ENCODE measurements at places on chromosomes 12 and 14.

- no peak for DNase-seq
Observed at GRCh38 chr12:132040906-132041606, 91.3 kb downstream of the EP400 start.

DNA sequence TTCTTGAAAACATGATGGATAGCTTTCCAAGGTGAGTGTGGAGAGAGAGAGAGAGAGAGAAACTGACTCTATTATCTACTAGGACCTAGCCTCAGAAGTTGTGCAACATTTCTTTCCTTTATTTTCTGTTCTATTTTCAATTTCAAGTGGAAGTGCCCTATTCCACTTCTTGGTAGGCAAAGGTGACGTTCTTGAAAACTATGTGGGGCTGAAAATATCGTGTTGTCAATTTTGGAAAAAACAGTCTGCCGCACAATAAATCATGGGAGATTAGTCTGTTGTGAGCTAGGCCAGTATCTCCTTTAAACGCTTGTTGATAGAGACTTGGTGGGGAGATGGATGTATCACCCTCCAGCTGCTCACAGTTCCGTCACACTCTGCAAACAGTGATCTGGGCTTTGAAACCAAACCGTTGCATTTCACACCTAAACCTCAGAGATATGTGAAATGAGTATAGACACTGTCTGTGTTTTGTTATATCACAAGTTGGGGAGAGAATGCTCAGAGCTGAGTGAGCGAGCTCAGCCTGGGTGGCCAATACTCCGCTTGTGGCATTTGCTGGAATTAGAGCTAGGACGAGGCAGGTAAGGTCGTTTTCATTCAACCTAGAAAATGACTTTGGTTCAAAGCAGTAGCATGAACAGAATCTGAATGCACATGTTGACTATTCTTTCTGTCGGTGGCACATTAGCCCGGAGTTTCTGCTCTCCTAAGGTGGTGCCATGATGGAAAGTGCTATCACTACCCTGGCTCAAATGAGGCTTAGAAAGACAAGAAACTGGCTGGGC lies 75.1 kb upstream of the ST8SIA1 start:
- DNase-seq, result no peak

- no peak for DNase-seq
Observed at GRCh38 chr14:74309125-74310022, 6.6 kb upstream of the ABCD4 start.

- DNase-seq, result peak; percentile 18
Observed at GRCh38 chr12:70919597-70920035, 922 bp downstream of the PTPRR start.

DNA sequence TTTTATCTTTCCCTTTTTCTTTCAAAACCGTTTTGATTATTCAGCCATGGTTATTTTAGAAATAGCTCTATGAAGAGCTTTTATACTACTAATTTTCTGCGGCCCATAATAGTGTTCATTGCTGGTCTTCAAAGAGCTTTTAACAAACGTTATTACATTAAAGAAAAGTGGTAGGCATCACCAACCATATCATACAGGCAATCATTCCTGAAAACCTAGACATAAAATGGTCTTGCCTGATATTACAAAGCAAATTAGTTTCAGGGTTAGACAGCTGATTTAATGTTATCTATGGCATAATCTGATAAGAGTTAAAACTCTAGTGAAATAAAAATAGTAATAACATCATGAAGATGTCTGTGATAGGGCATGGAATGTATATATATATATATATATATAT lies 89.7 kb upstream of the CNTN1 start:
- DNase-seq, result no peak

DNA sequence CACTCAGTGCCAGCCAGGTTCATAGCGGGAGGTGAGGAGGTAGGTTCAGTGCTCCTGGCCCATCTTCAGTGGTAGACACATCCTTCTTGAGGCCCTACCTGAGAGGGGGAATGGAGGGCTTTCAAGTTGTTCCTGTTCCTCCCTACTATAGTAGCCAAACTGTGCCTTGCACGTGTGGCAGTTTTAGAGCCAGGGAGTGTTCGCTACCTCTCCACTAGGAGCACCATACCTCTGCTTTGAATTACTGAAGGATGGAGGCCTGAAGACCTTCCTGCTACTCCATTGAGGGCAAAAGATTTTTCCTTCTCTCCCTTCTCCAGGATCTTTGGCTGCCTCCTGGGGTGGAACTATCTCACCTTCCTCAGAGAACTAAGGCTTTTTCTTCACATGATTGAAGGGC lies 5.9 kb upstream of the ALG10 start:
- no peak for DNase-seq

- DNase-seq, result no peak
Observed at GRCh38 chr12:86179855-86180254, 76.3 kb downstream of the MGAT4C start.

GRCh38 chr12:46237371-46238045 lies 31.3 kb downstream of the SLC38A1 start:
- no peak for DNase-seq

- no peak for DNase-seq
Observed at GRCh38 chr14:52111583-52111982, 42.7 kb upstream of the NID2 start.

DNA sequence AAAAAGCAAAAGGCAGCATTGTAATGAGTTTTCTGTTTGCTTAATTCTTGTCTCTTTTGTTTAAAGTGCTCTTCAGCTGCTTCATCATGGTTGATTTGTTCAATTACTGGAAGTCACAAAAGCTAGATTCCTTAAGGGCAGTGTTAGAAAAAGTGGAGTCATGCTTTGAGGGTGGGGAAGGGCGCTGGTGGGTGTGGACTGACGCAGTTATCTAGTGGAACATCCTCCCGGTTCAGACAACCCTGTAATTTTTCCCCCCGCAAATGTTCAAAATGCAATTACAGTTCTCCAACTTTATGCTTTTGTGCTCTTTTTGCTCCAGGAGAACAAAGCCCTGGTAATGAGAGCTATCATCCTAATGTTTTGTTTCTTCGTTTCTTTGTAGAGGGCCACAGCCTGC lies 2.1 kb downstream of the AKAP6 start:
- no peak for DNase-seq

DNA sequence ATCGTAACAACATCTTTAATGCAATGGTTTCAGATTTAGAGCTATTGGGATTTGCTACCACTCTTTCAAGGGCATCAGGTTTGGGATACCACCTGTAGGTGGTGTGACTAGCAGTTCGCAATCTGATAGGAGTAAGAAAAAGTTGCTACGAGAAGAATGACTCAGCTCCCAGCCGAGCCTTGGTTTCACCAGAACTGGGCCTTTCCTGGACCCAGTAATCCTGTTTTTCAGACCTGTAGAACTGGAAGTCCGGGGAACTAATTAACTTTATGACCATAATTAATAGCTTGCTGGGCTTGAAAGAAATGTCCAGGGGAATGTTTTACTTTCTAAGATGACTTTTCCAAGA lies 770 bp downstream of the ABHD4 start:
- DNase-seq, result no peak

- no peak for DNase-seq
Observed at GRCh38 chr12:116390401-116391335, 113.2 kb upstream of the MED13L start.

DNA sequence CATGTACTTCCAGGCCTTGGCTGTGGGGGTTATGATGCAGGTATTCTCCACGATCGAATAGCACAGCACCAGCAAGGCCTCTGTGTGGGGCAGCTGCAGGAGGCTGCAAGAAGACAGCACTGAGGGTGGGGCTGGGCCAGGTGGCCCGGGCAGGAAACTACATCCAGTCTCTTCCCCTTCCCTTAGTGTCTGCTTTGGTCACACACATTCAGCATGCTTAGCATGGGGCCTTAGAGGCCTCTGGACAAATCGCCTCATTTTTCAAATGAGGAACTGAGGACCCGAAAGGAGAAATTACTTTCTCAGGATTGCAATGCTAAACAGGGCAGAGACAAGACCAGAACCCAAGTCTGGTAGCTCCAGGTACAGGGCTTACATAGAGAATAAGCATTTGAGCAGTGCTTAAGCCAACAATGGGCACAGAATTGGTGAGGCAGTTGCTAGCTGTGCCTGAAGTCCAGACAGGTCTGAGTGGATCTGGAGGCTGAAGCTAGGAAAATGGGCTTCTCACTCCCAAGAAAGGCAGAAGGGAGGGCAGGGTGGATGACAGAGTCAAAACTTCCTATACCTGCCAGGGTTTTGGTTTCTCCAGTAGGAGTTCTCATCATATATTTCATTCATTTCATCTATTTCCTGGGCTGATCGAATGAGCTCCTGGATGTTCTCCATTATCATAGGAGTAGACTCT lies 3.5 kb downstream of the ACRBP start:
- DNase-seq, result no peak

DNA sequence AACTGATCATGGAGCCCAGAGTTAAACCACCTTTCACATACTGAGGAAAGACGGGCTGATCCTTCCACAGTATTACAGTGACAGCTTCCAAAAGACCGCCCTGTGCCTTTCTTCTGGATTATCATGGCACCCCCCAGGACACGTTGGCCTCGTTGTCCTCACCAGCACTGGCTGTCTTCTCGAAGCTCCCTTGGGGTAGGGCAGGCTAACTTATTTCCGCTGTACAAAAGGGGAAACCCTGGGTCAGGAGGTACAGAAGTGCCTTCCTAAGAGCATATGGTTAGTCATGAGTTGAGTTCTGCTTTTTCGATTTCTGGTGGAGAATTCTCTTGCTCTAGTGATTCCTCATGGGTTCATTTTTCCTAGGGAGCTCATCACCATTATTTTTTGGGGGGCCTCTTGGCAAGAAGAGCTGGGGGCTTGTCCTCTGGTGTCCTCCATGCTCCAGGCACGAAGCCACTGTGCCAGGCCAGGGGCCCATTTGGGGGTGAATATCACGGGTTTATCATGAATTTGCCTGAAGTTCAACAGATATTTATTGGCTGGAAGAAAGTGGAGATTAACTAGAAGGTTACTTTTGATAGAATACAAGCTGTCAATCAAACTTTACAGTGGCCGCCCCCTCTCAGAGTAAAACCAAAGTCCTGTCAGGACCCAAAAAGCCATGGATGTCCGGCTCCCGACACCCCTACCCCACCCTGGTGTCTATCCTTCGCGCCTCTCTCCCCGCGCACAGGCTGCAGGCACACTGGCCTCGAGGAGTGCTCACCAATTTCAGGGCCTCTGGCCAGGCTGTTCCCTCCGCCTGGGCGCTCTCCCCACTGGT lies 8.8 kb upstream of the TRAF3 start:
- DNase-seq, result no peak

DNA sequence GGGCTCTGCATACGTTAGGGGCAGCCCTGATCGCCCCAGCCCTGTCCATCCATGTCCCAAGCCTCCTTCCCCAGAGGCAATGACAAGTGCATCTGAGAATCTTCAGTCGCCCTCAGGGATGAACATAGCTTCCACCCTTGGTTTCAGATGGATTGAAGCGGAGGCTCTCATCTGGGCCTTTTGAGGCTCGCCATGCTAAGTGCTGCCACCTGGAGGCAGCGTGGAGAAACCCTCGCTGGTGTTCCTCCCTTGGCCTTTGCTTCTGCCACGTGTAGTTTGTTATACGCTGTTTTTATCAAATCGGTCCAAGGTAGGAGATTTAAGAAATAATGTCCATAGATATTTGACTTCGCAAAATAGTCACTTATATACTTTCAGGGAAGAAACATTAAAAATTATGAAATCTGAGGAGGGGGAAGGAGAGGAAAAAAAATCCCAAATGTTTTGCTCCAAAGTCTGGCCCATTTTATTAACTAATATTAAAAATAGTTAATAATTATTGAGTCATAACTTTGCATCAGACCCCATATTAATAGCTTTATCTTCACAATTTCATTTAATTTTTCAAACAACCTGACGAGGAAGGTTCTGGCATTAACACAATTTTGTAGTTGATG lies 28.8 kb upstream of the LRRC10 start:
- peak; percentile 76 for DNase-seq

DNA sequence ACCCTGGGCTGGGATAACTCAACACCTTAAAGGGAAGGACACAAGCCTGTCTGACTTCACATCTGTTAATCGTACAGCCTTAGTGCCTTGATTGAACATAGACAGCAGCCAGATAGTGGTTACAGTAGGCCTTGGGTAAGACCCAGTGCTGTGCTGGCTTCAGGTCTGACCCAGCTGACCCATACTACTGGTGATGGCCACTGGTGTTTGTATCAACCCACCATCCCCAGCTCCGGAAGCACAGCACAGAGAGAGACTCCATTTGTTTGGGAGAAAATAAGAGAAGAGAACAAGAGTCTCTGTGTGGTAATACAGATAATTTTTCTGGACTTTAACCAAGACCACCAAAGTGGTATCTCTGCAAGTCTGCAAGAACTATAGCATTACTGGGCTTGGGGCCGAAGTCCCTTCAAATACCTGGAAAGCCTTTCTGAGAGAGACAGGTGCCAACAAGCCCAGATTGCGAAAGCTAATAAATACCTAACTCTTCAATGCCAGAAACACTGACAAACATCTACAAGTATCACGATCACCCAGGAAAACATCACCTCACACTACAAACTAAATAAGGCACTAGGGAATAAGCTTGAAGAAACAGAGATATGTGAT lies 330.1 kb upstream of the GARIN2 start:
- no peak for DNase-seq

GRCh38 chr12:10191865-10192264 lies 13.0 kb downstream of the TMEM52B start:
- DNase-seq, result no peak

GRCh38 chr14:75875958-75876357 lies 105.8 kb downstream of the TGFB3 start:
- DNase-seq, result no peak

DNA sequence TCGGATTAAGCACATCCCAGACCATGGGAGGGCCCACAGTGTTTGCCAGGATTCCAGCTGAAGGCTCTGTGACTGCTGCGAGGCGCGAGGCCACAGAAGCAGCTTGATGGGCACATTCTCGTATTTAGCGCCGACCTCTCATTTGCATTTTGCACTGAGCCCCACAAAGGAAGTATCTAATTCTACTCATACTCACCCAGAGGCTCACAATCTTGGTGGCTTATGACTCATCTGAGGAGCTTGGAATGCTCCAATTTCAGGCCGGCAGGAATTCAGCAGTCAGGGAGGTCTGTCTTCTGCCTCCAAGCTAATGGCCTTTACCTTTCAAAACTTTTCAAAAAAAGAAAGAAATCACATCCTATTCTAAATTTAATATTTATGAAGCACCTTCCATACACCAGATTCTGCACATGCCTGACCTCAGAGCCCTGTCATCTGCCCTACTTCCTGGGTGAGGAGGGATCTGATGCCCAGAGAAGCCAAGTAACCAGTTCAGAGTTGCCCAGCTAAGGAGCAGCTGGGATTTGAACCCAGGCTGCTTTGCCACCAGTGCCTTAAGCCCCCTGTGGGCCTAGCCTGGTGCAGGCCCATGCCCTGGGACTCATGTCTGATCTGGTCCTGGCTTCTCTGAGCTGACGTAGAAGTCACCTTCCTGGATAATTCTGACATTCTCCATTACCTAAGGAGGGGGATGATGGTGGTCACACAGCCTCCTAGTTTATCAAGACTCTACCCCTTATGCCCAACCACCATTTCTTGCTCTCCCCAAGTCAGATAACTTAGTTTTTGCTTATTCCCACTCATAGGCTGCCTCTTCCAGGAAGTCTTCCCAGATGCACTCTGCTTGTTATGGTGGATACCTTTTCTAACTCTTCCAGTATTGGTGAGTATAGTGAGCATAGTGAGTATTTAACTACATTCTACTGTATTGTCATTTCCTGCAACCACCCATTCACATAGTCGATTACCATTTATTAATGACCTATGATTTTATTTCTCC lies 198.9 kb downstream of the RBM19 start:
- DNase-seq, result peak; percentile 10

GRCh38 chr14:79418649-79419415 lies 792.5 kb downstream of the DIO2 start:
- no peak for DNase-seq

GRCh38 chr14:79856381-79856780 lies 354.9 kb downstream of the DIO2 start:
- no peak for DNase-seq

- DNase-seq, result peak; percentile 68
Observed at GRCh38 chr14:53375599-53375998, 222.5 kb upstream of the DDHD1 start.

- DNase-seq, result no peak
Observed at GRCh38 chr12:68331500-68331868, 678 bp downstream of the MDM1 start.
